ENCODE measurements at places on chromosomes 4 and X. TPM values are rescaled to one million over a fixed set of nuclear protein-coding genes. Genes with fewer than 3 reads are reported as not detected.

- no peak for DNase-seq
Observed at GRCh38 chr4:6119507-6120020, 80.8 kb downstream of the JAKMIP1 start.

DNA sequence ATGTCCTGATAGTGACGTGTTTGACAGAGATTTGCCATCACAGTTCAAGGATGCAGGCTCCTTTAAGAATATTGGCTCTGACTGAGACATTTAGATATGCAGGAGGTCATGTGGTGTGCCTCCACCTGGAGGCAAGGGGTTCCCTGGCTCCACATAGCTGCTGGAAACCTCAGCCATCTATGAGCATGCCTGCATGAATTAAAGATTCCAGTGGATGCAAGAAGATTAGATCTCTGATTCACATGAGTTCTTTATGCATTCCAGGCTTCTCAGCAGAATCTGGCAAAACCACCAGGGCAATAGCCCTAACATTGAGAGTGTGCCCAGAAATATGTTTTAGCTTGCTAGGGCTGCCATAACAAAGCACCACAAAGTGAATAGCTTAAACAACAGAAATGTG lies 298.5 kb upstream of the AADAT start:
- no peak for DNase-seq

DNA sequence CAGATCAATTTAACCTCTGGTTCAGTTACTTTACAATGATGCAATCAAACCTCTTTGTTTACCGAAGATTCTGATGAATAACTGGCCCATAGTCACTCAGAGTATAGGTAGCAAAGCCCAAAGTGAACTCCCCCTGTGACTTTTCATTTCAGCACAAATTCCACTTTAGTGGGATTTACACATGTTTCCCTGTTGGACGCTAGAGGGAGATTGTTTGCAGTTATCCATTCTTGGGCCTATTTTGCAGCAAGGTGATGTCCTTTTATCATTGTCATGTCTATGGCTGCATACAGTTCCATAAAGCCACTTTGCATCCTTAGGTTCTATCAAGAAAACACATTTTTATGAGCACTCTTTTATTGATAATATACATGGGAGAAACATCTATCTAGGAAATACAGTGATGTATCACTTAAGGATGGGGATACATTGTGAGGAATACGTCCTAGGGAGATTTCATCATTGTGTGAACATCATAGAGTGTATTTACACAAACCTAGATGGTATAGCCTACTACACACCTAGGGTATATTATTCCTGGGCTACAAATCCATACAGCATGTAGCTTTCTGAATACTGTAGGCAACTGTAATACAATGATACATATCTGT lies 14.5 kb upstream of the DKK2 start:
- no peak for DNase-seq

The BRS3 gene
- not detected for total RNA-seq

GRCh38 chr4:32909736-32910135 lies 2189.6 kb downstream of the PCDH7 start:
- no peak for DNase-seq

DNA sequence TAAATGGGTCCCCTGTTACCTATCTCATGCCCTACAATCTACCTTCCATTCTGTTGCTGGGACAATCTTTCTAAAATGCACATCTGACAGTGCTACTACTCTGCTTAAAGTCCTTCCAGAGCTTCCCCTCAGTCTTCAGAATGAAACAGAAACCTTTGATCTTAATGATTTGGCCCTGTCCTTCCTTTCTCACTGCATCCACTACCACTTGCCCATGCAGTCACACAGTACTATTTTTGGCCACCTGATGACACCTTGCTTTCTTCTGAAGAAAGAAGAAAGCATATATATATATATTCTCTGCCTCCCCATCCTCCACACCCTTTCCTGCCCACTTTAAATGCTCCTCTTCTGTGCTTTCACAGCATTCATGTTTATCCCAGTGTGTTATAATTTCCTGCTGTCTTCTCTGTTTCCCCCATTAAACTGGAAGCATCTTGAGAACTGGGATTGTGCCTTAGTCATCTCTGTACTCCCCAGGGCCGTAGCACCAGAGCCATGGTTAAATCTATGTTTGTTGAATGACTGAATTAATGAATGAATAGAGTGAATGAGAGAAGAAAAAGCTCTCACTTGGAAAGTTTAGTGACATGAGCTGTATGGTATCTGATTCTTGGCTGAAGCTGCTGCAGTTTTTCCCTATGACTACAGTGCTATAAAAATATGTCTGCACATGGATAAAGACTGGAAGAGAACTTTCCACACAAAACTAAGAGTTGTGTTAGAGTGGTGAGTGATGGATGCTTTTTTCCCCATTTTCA lies 56.2 kb downstream of the RTL9 start:
- no peak for DNase-seq

DNA sequence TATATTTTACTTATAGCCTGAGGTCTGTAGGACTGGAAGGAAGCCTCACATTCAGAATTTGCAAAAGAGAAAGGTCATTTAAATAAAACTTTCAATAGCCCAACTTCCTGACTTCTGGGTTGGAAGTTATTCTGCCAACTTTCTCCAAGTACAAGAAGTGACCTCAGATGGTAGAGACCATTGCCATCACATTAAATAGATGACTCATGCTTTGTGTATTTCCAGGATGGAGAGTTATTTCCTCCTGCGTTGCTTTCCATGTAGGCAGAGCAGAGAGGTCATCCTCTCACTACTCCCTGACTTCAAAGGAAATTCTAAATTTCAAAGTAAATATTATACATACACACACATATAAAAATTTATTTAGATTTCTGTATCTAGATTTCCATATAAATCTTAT lies 73.0 kb upstream of the NR3C2 start:
- no peak for DNase-seq

The MRFAP1 gene
- total RNA-seq, result 317 TPM

The LAMTOR3 gene
- 38.9 TPM for total RNA-seq

GRCh38 chr4:82708982-82709381 lies 89.6 kb downstream of the SCD5 start:
- DNase-seq, result no peak

The SGMS2 gene
- 1.6 TPM for total RNA-seq

GRCh38 chr4:119861731-119862130 lies 204.9 kb downstream of the MAD2L1 start:
- DNase-seq, result no peak

The LONRF3 gene
- total RNA-seq, result 0.30 TPM

DNA sequence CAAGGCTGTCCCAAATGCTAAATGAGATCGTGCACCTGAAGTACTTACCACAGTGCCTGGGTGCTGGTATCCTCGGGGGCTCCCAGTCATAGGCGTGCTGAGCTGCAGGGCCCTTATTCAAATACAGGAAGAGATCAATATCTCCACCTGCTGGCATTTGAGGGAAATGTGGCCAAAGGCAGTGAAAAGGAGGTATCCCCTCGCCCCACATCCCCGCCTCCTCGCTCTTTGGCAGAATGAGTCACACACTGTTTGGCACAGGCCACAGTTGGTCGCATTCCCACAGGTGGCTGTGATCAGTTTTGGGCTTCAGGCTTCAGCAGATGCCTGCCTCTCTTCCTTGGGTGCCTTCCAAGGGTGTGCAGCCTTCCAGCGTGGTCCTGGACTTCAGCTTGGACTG lies 28.4 kb downstream of the ZNF185 start:
- DNase-seq, result peak; percentile 41

GRCh38 chrX:29040160-29040559 lies 452.9 kb downstream of the IL1RAPL1 start:
- no peak for DNase-seq

The CXCL10 gene
- total RNA-seq, result not detected

GRCh38 chr4:125042041-125042440 lies 272.7 kb upstream of the FAT4 start:
- no peak for DNase-seq

The ZDHHC15 gene
- 3.0 TPM for total RNA-seq

DNA sequence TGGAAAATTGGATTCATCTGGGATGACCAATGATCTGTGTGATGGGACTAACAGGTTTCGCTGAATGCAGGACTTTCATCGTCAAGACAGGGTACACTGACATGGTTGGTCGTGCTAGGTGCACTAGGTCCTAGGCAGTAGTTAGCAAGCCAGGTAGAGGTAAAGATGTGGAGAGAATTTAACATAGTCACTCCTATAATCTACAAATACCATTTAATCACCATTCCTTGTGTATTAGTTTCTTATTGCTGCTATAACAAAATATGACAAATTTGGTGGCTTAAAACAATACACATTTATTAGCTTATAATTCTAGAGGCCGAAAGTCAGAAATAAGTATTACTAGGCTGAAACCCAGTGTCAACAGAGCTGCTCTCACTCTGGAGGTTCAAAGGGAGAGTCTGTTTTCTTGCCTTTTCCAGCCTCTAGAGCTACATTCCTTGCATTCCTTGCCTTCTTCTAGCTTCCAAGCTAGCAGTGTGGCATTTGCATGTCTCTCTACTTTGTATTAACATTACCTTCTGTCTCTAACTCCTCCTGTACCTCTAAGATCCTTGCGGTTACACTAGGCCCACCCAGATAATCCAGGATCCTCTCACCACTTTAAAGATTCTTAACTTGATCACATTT lies 98.7 kb upstream of the GRIA3 start:
- DNase-seq, result no peak

DNA sequence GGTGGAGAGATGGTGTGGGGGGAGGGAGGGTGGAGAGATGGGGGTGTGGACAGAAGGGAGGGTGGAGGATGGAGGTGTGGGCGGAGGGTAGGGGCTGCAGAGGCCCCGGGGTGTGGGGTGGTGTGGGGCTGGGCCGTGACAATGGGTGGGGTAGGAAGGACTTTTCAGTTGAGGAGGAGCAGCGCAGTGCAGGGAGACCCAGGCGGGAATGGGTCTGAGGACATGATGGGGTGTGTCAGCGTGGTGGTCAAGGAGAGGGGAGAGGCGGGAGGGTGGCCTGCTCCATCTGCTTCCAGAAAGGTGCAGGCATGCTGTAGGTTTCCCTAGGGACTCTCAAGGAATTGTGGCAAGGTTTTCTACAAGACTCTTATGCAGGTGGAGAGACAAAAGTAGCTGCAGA lies 48.9 kb downstream of the RGS12 start:
- DNase-seq, result no peak

DNA sequence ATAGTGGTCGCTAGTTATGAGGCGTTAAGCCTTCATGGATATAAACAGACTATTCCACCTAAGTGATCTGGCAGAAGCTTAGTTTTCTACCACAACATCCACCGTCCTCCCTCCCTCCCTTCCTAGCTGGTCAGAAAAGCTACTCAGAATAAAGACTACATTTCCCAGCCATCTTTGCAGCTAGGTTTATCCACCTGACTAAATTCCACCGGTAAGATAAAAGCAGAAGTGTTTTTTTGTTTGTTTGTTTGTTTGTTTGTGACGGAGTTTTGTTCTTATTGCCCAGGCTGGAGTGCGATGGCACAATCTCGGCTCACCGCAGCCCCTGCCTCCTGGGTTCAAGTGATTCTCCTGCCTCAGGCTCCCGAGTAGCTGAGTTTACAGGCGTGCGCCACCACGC lies 44.3 kb downstream of the HELT start:
- no peak for DNase-seq

The PAGE2B gene
- not detected for total RNA-seq

DNA sequence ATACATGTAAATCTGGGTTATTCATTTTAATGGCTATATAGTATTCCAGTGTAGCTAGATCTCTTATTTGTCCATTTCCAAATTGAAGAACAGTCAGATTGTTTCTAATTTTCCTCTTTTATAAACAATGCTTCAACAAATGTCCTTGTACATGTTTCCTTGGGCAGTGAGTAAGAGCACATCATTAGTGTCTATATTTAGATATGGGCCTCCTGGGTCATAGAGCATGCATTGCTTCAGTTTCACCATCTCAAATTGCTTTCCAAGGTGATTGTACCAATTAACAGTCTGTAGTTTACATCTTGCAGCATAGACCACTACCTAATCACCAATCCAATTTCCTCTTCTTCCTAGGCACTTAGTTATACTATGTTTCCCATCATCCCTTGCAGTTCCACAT lies 13.4 kb downstream of the PHKA2 start:
- DNase-seq, result no peak

- no peak for DNase-seq
Observed at GRCh38 chrX:107686026-107686425, 57.7 kb downstream of the PRPS1 start.

- DNase-seq, result no peak
Observed at GRCh38 chr4:120291541-120291940, 224.9 kb upstream of the MAD2L1 start.

The KLB gene
- total RNA-seq, result not detected

DNA sequence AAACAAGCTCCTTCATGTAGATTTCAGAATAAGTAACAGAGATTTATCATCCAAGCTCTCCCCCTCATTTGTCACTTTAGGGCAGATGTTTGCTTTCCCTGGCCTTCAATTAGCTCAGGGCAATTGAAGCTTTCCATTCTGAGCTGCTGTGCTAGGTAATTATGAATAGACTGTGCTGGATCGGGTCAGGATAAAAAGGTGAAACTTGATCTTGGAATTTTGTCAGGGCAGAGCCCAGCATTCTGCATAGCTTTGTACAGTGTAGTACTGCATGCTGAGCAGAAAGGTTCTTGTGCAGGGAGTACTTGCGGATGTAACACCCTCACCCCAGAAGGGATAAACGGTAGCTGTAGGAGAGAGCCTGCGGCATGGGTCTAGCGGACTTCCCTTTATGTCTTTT lies 64.0 kb upstream of the CLDN34 start:
- DNase-seq, result no peak

The STARD8 gene
- 1.8 TPM for total RNA-seq

DNA sequence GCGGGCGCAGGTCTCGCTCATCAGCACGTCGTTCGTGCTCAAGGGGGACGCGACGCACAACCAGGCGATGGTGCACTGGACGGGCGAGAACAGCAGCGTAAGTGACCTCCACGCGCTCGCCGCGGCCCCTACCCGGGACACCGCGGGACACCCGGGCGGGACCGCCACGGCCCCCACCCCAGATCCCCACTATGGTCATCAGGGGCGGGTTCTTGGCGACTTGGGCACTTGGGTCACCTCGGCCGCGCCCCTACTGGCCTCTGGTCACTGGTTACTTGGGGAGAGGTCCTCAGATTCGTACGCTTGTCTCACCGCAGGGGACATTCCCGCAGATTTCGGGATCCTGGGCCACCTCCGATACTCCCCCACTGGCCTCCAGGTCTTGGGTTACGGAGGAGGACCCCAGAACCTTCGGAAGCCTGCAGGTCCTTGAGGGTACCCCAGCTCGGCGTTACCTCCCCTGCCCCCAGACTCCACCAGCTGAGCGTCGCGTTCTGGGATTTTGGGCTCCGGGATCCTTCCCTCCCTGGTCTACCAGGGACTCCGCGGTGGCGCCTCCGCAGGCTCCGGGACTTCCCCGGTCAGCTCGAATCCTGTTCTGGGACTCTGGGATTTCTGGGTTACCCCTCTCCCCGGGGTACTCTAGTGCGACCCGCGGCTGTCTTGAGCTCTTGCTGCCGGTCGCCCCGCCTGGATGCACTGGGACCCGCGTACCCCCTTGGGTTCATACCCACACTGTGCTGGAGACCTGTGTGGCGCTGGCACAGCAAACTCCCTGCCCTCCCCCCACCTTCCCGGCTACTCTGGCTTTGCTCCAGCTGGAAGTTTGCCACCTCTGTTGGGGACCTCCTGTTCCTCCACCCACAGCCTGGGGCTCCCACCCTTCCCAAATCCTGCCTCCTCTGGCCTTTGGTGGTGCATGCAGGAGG lies 956 bp downstream of the SORCS2 start:
- no peak for DNase-seq

The CSAG1 gene
- total RNA-seq, result not detected

GRCh38 chrX:11269006-11269405 lies 24.2 kb upstream of the AMELX start:
- no peak for DNase-seq

The DSPP gene
- total RNA-seq, result not detected
